ENCODE measurements at places on chromosomes 5 and 9.

DNA sequence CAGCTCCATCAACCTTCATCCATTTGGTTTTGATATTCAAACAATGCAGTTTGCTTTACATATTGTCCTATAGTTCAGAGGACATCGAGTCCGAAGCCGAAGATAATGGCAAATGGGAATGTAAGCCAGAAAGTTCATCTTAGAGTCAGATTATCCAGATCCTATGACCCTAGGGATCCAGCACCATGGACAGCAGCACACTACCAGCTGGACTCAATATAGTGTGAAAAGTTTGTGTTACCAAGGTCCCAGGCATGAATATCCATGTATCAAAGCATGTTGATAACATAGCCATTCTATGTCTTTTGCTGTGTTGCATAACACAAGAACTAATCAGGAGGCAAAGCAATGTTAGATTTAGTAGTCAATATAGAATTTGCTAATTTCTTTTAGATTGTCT is 46.3 kb downstream of the FSTL4 start:
- no peak for DNase-seq

GRCh38 chr5:25641124-25641523 is 996.3 kb upstream of the CDH10 start:
- DNase-seq: no peak

- no peak for DNase-seq
Measured at GRCh38 chr9:136363949-136364748, 605 bp upstream of the DNLZ start.

DNA sequence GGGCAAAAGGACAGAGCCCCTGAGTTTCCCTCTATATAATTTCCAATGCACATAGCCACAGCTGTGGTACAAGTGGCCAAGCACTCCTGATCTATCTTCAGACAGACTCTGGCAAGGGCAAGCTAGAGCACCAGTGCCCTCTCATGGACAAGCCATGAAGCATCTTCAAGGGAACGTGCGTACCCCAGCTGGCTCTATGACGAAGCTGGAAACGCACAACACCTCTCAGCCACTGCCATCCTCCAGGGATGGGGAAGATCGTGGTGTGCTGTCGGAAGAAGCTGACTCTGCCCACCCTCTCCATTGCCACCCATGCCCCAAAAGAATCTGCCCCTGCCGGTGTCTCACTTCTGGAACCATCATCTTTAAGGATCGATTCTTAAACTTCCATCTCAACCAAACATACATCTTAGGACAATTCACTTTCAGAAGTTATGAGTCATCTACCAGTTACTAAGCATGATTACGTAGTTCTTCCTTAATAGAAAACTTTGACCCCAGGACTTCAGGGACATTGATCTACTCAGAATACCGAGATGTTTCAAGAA is 482.9 kb downstream of the AGTPBP1 start:
- DNase-seq: no peak

GRCh38 chr9:113645978-113646253 is 182.4 kb downstream of the RGS3 start:
- DNase-seq: no peak

GRCh38 chr5:62614355-62614754 is 35.7 kb downstream of the LRRC70 start:
- no peak for DNase-seq

DNA sequence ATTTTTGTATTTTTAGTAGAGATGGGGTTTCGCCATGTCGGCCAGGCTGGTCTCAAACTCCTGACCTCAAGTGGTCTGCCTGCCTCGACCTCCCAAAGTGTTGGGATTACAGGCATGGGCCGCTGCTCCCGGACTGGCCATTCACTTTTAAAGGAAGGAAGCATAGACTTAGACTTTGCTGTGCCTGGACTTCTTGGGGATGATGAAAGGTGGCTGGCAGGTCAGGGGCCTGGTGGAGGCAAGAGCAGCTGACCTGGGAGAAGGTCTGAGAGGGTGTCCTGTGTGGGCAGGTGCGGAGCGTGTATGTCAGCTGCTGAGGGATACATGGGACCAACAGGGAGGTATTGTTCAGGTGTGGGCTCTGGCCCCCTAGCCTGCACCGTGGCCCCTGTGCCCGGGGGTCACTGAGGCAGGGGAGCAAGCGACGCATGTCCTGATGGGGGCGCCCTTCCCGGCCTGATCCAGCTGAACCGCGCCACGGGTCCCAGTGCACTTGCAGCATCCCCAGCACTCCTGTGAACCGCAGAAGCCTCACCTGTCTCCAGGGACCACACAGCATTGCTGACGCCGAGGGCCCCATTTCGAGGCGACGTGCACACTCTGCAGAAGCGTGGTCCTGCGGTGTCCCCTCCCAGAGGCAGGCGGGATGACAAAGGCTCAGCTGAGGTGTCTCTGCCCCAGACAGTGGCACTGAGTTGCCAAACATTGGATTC is 23.1 kb downstream of the NDUFS6 start:
- no peak for DNase-seq

DNA sequence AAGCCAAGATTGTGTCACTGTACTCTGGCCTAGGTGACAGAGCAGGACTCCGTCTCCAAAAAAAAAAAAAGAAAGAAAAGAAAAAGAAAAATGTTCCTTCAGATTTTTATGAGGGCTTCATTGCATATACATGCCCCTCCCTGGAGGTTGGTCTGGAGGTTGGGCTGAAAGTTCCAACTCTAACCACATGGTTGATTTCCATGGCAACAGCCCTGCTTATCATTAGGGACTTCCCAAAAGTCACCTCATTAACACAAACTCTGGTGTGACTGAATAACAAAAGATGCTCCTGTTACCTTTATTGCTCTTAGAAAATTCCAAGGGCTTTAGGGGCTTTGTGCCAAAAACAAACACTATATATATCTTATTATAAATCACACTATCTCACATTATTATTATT is 113.8 kb downstream of the TMC1 start:
- DNase-seq: no peak

DNA sequence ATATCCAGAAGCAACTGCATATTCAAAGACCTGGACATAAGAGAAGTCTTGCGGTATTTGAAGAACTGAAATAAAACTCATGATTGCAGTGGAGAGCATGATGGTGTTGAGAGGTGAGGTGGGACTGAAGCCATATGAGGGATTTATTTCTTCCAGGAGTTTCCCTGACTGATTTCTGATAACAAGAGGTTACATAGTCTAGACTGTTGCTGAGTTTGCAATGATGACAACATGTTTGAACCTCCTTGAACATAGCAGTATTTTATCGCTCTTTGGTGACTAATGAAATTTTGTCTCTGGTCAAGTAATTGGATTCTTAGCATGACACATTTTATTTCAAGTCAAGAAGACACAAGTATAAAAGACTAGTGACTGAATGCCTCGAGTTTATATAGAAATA is 61.8 kb downstream of the ACTBL2 start:
- DNase-seq: no peak

GRCh38 chr5:92455011-92455410 is 1071.9 kb upstream of the ARRDC3 start:
- DNase-seq: no peak

- DNase-seq: no peak
Measured at GRCh38 chr5:37111426-37112382, 137.5 kb downstream of the CPLANE1 start.

DNA sequence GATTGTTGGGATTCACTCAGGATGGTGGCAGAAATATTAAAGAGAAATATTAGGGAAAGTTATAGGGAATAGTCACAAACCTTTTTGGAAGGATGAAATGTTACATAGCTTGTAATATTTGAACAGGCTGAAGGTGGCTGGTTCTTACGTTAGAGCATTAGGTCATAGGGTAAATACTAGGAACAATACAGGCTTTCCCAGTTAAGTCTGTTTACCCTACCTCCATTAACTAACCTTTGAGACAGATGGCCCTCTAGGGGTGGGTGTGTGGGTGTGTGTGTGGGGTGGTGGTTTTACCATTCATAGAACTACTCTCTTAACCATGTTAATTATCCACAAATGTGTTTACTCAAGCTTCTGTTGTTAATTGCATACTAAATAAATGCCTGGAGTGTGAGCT is 94.3 kb upstream of the STK32A start:
- no peak for DNase-seq

GRCh38 chr9:105698348-105698870 is 4.1 kb downstream of the TMEM38B start:
- DNase-seq: no peak

DNA sequence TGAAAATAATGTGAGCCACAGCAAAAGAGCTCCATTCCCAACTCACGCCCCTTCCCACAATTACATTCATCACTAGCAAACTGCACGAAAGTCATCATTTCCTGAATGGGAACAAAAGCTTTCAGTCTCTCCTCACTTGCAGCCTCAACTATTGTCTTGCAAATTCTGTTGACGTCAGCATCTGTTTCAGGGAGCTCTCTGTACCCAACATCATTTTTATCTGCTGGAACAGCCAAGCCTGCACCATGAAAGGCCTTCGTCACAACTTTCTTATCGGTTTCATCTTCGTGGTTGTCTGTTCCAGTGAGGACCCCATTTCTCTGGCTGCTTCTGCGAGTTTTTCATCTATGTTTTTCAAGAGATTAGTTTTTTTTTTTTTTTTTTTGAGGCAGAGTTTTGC is 14.3 kb upstream of the RNF130 start:
- DNase-seq: no peak

DNA sequence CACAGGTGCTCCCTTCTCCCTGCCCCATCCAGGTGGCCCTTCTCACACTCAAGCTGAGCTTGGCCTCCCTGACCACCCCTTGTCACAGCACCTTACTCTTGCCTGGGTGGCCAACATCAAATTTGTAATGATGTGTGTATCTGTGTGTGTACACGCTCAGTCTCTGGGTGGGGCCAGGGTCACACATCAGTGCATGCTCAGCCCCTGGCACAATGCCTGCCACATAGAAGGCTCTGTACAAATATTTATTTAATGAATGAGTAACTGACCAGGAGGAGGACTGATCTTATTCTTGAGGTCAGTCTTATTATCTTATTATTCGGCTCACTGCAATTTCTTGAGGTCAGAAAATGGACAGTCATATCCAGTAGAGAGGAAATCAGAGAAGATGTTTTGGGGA is 41.3 kb upstream of the HAND1 start:
- no peak for DNase-seq

GRCh38 chr5:107472620-107473064 is 198.1 kb downstream of the EFNA5 start:
- no peak for DNase-seq

GRCh38 chr9:97694769-97695168 is 2.4 kb downstream of the XPA start:
- DNase-seq: no peak

GRCh38 chr9:104635456-104635855 is 17.5 kb upstream of the OR13C9 start:
- DNase-seq: no peak

GRCh38 chr9:14311956-14312685 is 1.8 kb downstream of the NFIB start:
- DNase-seq: no peak

GRCh38 chr5:10505517-10506095 is 58.3 kb upstream of the ANKRD33B start:
- DNase-seq: no peak

DNA sequence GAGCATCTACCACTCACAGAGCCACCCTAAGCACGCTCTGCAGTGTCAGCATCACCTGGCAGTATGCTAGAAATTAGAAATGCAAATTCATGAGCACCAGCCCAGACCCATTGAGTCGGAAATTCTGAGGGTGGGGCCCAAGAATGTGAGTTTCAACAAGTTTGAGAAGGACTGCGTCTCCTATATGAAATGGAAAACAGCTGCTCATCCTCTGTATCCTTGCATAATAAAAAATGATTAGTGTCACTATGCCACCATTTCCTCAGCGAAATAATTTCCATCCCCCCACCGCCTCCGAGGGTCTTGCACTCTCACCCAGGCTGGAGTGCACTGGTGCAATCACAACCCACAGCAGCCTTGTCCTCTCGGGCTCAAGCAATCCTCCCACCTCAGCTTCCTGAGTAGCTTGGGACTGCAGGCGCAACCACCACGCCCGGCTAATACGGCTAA is 1.3 kb upstream of the IQGAP2 start:
- no peak for DNase-seq

DNA sequence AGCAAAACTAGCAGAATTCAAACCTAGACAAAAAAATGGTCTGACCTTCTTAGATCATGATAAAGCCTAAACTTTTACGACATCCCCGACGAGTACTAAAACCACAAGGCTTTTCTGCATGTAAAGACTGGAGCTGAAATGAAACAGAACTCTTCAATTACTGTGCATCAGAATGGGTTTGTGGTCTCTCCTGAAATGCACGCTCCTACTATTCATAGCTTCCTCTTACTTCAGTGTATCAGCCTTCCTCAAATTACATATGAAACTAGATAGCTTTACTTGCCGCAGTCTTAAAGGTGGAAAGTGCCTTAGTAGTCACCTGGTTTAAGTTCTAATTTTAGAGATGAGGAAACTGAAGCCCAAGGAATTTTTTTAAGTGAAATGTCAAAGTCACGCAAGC is 24.6 kb upstream of the MED10 start:
- DNase-seq: no peak

DNA sequence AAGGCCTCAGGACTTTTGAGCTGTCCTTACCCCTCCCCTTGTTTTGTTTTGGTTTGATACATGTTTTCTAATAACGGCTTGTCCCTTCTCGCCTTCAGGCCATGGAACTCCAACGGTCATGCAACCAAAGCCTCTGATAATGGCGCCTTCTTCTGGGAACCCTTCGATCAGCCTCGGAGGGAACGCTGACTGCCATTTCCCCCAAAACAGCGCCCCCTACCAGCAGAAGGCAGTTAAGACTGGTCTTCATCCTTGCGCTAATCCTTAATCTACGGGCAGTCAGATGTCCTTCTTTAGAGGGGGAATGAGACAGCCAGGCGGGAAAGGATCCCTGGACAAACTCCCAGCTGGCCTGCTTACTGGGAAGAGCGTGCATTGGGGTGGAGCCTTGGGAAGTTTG is 276.6 kb downstream of the ICE1 start:
- DNase-seq: no peak

DNA sequence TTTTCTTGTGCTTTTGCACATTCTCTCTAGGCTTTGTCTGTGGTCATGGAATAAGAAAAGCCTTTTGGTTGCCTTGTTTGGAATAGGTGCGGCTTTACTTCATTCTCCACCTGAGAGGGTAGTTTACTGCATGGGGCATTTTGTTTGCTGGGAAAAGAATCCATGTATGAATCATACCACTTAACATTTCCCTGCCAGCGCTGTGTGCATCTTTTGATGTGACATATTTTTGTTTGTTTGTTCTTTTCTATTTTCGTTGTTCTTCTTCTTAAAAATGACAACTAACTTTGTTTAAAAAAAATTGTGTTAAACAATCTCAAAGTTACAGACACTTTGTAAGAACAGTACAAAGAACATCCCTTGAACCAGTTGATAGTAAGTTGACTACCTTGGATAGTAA is 113.2 kb downstream of the GCNT1 start:
- no peak for DNase-seq

GRCh38 chr5:9831823-9832222 is 201.7 kb upstream of the TAS2R1 start:
- DNase-seq: no peak
